Stimulated activated CD8-positive, alpha-beta memory T cell treated with anti-CD3 and anti-CD28 coated beads, Interleukin-15, amount 100 ng/mL, for 48 hours (primary cell): ENCODE measurements at places on chromosomes 12 and 14.
A peak's percentile ranks its signal among the peaks of the same experiment; 100 is the strongest.

- DNase-seq: no peak
These were observed 1.4 kb downstream of the TMTC1 start for GRCh38 chr12:29782285-29782870.

DNA sequence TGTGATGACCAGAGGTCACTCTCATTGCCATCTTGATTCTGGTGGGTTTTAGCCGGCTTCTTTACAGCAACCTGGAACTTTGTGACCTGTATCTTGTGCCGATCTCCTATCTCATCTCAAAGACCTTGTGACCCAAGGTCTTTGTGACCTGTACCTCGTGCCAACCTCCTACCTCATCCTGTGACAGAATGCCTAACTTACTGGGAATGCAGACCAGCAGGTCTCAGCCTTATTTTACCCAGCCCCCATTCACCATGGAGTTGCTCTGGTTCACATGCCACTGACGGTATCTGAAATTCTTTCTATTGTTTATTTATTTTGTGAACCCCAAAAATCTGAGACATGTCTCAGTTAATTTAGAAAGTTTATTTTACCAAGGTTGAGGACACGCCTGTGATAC, 7.4 kb upstream of the HSPB8 start:
- DNase-seq: no peak

DNA sequence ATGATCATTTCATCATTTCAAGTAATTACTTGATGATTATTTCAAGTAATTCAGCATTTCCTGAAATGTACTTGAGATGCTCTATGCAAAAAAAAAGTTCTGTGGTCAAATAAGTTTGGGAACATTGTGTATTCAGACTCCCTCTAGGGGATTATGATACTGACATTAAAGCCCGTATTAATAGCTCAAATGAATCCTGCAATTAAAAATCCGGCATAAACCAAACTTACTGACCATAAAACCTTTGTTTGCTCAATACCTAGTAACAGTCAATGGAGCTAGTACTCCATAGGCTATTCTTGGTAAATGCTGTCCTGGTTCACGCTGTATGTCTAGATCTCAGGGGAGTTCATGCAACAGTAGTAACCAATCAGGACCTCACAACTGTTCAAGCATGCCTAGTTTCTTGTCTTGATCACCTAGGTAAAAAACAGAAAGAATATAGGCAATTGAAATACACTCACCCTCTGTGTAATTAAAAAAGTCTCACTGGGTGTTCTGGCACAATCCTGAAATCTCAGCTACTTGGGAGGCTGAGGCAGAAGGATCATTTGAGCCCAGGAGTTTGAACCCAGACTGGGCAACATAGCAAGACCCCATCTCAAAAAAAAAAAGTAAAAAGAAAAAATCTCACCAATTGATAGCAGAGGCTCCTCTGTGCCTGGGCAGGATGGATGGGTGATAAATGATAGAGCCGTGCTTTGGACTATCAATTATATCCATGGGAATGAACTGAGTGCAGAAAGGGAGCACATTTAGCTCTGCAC, 14.1 kb downstream of the ALDH1L2 start:
- no peak for DNase-seq

GRCh38 chr14:40113671-40114070, 681.4 kb upstream of the FBXO33 start:
- no peak for DNase-seq

DNA sequence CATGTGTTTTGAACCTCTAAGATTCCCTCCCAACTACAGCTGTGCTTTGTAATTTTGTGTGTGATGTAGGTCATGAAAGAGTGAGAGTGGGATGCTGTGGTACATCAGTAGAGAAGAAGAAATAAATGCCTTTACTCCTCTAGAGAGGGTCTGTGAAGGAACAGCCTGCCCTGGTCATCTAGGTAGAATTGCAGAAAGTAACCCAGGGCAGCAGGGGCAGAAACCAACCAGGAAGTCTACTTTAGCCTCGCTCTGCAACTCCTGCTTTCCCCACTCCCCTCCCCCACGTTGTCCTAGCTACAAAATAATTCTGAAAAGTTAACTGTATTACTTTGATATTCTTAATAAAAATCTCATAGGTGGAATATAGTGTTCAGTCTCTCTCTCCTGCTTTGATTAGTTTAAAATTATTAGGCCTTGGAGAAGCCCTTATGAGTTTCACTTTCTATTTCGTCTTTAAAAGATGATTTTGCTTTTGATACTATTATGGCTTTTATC, 7.5 kb downstream of the TBK1 start:
- DNase-seq: no peak

- no peak for DNase-seq
These were observed at the start of gene TAS2R13 for GRCh38 chr12:10909462-10909861. Gene TAS2R13, minus strand, starts transcription at chr12:10909562. Its CDS starts 264 bp downstream, at chr12:10909298.

- DNase-seq: no peak
These were observed 88.6 kb downstream of the FBXO33 start for GRCh38 chr14:39343614-39344013.

- DNase-seq: no peak
These were observed 197.2 kb downstream of the CHST11 start for GRCh38 chr12:104653730-104654664.

- DNase-seq: no peak
These were observed 66.8 kb downstream of the MOK start for GRCh38 chr14:102238131-102238530.

- DNase-seq: peak; percentile 53
These were observed 161.3 kb upstream of the IFNG-AS1 start for GRCh38 chr12:67827820-67828383.

DNA sequence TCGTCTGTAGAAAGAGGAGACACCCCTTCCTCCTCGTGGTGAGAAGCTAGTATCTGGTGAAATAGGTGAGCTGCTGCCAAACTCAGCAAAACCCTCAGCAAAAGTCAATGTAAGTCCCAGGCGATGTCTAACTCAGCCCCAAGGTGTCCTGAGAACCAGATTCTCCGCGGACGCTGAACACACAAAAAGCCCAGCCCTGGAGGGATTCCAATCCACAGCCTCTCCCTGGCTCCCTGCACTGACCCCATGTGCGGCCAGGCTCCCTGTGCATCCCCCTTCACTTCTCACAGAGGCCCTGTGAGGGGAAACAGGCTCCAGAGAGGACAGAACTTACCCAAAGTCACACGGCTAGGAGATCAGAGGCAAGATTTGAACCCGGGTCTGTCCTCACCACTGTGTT, 81.5 kb downstream of the NINJ2 start:
- DNase-seq: no peak

DNA sequence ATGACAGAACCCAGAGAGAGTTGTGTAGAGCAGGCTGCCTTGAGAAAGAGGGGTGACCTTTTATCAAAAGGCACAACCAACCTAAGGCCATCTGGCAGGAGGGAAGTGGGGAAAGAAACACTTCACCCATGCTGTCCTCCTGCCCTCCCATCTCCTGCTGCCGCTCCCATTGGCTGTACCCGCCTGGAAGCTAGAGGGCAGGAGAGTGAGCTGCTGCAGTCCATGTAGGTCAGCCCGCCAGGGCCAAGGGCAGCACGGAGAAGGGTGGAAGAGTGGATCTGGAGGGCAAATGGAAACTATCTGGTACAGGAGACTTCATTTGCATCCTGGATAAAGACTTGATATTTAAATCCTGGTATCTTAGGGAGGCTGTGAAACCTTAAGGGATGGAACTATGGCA, 11.5 kb upstream of the CABP1 start:
- no peak for DNase-seq

GRCh38 chr12:53806721-53807120, 54.9 kb upstream of the CISTR start:
- DNase-seq: no peak

DNA sequence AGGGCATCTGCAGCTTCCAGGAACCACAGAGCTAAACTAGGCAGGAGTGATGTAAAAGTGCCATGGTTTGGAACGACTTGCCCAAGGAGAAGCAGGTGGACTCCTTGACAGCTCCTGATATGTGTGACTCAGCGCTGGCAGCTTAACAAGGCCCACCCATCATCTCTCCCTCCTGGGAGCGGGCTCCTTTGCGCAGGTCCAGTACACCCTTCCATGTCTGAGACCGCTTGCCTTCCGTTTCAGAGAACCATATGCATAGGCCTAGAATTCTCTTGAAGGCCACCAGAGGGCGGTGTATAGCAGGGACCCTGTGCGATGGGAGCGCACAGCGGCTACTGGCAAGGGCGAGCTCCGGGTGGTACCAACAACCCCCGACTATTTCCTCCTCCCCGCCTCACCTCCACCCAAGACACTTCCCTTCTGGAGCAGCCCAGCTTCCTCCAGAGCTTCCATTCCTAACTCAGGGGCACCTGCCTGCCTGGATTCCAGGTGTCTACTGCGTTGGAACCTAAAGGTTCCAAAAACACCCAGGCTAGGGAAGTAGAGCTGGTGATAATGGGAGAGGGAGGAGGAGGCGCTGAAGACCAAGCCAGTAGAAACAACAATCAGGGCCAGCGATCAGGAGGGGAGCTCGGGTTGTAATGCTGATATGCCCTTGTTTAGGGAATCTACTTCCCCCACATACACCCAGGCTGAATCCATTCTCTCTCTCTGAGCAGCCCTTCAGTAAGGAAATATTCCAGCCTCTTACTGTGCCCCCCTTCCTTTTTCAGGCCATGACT, 6.3 kb downstream of the DHH start:
- DNase-seq: peak; percentile 60

DNA sequence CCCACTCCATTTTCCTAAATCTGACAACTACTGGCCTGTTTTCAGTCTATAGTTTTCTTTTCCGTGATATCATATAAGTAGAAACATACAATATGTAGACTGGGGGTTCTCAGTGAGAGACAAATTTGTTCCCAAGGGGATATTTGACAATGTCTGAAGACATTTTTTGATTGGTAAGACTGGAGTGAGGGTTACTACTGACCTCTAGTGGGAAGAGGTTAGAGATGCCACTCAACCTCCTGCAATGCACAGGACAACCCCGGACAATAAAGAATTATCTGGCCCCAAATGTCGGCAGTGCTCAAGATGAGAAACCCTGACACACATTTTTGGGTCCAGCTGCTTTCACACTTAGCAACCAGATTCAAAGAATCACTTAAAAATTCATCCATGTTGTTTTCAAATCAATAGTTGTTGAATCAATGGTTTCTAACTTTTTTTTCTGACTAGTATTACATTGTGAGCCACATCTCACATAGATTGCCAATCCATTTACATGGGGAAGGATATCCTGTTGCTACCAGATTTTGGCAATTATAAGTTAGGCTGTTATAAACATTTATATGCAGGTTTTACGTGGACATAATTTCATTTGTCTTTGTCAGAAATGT, 307.1 kb downstream of the RPL10L start:
- DNase-seq: no peak

DNA sequence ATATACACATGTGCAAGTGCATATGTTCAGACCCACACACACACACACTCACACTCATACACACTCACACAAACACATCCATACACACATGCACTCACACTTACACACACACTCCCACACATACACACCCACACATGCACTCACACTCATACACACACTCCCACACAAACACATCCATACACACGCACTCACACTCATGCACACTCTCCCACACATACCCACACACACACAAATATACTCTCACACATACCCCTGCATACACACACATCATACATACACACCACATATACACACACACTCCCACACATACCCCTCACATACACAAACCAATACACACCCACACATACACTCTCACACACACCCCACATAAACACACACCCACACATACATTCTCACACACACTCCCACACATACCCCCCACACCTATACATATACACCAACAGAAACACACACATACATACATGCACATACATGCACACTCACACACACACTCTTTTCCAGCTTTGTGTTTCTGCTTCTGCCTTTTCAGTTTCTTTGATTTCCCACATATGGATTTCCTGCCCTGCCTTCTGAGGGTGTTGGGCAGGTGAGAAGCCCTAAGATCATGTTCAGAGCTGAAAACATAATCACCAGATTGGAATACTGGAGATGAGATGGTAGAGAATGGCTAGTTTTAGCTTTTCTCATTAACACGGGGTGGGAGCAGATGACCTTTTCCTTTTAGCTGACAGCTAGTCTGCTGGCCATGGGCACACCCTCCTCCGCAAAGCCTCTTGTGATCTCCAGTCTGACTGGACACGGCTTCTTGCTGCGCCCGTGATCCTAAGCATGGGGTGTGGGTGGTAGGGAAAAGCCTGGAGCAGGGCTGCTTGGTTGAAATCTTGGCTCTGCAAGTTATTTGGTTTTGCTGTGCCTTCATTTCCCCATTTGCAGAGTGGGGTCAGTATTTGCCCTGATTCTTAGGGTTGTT, 214.0 kb downstream of the CHST11 start:
- DNase-seq: no peak

- DNase-seq: no peak
These were observed 3.7 kb upstream of the FAIM2 start for GRCh38 chr12:49907352-49907751.

GRCh38 chr14:30142216-30142615, 214.6 kb upstream of the PRKD1 start:
- DNase-seq: no peak

DNA sequence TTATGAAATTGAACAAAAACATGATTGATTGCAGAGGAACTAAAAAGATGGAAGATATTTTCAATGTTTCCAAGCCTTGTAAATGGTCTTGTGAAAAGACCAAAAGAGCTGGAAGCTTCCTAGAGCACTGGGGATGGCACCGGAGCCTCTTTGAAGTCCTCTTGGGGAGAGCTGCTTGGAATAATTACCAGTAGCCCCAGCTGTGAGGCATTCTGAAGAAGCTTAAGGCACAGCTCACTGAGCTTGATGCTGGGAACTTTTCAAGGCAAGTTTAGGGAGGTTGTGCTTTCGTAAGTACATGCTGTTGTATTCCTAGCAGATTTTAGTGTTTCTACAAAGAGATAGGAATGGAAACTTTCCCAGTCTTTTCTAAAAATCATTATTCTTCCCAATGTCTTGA, 13.9 kb downstream of the PDZRN4 start:
- no peak for DNase-seq

- no peak for DNase-seq
These were observed 75.5 kb upstream of the RERGL start for GRCh38 chr12:18165422-18165871.

DNA sequence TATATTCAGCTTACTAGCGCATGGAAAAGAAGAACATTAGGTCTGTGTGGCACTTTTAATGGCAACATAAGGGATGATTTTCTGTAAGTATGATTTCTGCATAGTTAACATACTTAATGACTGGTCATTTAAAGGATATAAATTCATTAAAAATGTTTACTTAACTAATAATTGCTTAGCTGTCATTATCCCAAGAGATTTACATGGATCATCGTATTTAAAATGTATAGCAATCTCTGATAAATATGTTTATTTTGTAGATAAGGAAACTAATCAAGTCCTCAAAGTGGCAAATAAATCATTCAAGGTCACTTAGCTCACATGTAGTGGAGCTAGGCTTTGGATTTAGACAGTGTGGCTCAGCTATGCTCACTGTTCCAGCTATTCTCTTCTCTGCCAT, 158.6 kb downstream of the OTOGL start:
- DNase-seq: no peak

GRCh38 chr14:69616408-69616773, 5.0 kb downstream of the SUSD6 start:
- no peak for DNase-seq

DNA sequence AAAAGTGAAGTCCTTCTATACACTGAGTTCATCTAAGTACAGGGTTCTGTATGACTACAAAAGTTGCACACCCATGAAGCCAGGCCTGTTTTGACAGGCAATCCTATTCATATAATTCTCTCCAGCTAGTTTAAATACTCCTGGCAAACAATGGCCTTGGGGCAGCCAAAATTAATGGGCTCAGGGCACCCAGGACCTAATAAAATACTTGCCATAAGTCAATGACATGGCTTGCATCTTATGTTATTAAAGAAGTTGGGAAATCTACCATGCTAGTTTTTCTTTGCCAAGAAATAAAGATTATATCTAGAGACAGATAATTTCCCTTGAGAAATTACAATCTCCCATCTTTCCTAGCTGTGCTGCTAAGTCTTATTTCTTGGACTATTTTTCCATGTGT, 11.1 kb upstream of the TMTC1 start:
- DNase-seq: no peak
